ENCODE measurements at places on chromosomes 2 and 18.
A peak's percentile ranks its signal among the peaks of the same experiment; 100 is the strongest.

GRCh38 chr18:71784777-71785176 lies 759.4 kb downstream of the CBLN2 start:
- no peak for DNase-seq

- no peak for DNase-seq
Measured at GRCh38 chr2:240138254-240138984, 2.0 kb downstream of the OTOS start.

- DNase-seq = no peak
Measured at GRCh38 chr2:238237431-238238135, 2.3 kb downstream of the HES6 start.

DNA sequence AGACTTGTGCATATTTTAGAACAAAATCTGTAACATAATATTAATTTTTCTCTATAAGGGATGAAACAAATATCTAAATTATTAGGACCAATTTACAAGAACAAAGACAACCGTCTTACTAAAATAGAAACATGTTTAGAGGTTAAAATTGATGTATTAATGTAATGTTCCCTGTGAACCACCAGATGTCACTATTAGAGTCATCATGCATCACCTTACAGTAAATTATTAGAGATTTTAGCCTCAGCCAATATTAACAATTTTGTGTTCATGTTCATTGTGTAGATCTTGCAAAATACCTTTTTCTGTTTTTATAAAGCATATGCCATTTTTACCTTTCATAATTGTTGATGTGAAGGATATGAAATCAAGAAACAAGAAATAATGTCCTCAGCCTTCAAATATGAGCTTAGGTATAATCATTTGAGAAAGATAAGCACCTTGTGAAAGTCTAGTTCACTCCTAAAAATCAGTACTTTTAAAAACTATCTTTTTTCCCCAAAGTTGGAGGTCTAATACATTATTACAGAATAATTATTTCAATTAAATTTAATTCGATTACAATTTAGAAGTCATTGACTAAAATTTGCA lies 344.3 kb upstream of the KCNH7 start:
- DNase-seq = peak; percentile 8

GRCh38 chr2:48438266-48438665 lies 91.7 kb upstream of the STON1 start:
- DNase-seq = no peak

DNA sequence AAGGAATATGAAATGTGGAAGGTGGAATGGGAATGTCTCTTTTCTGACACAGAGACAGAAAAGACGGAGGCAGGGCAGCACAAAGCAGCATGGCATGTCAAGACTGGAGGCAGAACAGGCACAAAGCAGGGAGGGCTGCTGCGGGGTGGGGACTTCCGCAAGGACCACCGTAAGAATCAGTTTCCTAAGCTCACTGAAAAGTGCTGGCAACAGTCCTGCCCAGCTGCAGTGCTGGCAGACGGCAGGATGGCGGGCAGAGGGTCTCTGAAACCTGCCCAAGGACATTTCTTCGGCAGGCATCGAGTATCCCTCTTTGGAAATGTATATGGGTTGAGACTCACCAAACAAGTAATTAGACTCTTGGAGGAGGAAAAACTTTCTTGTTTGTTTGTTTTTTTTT lies 54.9 kb downstream of the FAM178B start:
- no peak for DNase-seq

DNA sequence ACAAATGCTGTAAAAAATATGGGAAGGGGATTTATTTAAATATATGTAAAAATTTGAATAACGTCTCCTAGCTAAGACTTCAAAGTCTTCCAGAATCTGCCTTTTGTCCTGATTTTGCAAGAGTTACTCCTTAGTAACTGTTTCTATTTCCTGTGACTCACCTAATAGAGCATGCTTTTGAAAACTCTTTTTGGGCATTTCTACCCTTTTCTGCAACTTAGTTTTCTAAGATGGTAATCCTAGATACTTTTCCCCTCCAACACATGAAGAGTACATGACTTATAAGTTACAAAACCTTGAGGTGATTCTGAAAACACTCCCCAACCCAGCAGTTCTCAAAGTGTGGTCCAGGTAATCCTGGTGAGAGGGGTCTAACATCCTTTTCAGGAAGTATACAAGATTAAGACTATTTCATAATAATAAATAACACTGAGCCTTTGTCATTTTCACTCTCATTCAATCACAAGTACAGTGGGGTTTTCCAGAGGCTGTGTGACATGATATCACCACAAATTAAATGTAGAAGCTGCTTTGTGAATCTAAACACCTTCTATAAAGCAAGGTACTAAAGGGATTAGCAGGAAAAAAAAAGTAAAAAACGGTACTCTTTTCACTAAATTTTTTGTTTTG lies 31.9 kb downstream of the PPP4R3B start:
- DNase-seq = no peak

DNA sequence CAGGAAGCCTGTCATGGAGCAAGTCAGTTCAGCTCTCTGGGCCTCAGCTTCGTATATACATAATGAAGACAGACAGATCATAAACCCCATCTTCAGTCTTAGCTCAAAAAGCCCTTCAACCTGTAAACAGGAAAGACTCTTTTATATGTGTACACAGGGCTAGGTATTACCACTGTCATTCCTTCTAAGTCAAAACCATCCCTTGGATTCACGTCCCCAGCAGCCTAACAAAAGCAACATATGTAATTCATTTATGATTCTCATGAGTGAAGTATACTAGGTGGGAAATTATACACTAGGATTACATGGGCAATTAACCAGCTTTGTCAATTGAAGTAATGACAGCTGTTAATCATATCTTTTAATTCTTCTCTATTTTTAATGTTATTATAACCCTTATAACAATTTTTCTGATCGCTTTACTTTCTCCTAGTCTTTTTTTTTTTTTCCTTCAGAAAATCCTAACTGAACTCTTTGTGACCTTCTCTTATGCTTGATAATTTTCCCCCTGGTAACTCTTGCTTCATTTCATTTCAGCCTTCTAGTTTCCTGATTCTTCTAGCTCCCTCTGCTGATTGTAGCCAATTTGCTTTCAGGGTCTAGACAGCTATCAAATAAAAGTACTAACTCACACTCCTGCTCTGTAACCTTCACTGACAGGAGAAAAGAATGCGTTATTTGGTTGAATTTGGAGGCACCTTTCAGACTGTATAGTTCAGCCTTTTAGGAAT lies 99.7 kb downstream of the RBM43 start:
- DNase-seq = peak; percentile 19

DNA sequence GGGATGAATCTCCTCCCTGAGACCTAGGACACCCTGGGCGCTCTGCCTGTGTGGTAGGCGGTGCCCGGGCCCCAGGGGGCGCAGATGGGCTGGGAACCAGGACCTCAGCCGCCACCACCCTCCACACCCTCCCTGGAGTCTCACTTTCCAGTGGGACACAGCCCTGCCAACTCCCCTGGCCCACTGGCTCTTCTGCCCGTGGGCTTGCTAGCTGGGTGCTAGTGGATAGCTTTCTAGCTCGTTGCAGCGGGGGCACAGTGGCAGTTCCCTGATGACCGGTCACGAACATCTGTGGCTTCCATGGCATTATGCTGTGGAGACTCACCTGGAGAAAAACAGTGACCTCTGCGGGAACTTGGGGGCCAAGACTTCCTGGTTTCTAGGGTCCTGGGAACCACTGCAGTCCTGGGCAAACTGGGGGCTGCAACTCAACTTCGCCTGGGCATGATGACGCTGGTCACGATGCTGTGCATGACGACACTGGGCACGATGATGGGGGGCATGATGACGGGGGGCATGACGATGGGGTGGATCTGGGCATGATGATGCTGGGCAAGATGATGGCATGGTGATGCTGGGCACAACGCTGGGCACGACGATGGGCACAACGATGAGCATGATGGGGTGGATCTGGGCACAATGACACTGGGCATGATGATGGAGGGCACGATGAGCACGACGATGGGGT lies 31.0 kb upstream of the ALLC start:
- DNase-seq = no peak
